ENCODE measurements at places on chromosomes 7 and 10.

DNA sequence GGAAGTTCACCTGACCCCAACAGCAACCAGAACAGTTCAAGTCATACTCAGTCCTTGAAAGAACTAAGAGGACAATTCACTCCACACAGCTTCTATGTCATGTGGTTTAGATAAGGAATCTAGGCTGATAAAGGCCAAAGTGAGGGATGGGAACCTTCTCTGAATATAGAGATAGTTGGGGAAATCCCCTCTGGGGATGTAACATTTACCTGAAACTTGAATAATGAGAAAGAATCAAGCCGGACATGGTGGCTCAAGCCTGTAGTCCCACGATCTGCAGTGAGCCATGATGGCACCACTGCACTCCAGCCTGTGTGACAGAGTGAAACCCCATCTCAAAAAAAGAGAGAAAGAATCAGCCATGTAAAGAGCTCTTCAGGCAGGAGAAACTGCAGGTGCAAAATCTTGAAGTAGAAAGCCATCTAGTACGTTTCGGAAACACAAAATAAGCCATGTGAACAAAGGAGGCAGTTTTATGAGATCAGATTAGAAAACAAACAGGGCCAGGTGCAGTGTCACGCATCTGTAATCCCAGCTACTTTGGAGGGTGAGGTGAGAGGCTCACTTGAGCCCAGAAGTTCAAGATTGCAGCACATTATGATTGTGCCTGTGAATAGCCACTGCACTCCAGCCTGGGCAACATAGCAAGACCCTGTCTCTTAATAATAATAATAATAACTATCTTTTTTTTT lies 4.5 kb upstream of the DNMBP start:
- no peak for DNase-seq

DNA sequence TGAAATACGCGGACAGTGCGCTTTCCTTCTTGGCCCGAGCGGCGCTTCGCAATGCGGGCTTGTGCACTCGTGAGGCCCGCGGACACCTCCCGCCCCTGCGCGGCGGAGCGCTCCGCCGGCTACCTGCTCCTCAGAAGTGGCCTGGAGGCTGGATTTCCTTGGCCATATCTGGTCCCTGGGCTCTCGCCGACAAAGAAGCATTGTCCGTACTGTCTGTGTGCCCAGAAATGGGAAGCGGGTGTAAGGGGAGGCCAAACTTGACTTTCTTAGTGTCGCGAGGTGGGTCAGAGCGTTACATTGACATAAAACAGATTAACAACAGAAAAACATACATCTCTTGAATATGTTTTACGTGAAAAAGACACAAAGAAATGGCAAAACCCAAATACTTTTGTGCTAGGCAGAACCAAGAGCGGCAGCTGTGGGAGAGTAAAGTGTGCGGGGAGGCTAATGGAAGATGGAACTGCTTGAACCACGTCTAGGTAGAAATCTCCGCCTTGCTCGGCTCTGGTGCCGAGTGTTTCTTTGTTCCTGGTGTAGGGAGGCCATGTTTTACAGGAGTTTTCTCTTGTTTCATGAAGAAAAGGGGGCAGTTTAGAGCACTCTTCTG lies 1.4 kb downstream of the LANCL2 start:
- no peak for DNase-seq

DNA sequence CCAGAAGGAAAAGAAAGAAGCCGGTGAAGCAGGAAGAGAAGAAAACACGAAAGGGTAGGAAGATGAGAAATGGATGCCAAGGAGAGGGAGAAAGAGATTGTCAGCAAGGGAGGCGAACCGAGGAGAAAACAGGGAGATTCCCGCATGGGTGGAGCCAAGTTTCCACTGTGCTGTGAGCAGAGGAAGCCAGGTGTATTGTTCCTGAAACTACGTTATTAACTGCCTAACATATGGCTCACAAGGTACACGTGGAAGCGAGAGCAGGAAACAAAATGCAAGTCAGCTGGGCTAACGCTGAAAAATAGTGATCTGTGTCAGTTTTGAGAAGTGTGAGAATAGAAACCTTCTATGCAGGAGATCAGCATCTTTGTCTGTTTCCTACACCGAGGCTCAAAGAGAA lies 20.4 kb upstream of the HIPK2 start:
- no peak for DNase-seq

GRCh38 chr7:55130395-55131141 lies 111.8 kb downstream of the EGFR start:
- no peak for DNase-seq

- peak; percentile 47 for DNase-seq
These were observed 12.3 kb downstream of the OGDH start for GRCh38 chr7:44618753-44619152.

DNA sequence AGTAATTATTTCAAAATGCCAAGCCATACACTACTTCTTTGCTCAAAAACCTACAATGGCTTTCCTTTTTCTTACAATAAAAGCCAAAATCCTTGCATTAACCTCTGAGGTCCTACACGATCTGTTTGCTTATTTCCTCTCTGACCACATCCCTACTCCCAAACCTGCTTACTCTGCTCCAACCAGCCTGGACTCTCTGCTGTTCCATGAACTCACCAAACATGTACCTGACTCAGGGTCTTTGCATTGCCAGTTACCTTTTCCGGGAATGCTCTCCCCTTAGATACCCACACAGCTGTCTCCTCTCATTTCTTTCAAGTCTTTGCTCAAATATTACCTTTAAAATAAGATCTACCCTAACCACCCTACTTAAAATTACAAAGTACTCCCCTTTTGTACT lies 2.3 kb downstream of the ABCB4 start:
- DNase-seq, result no peak

DNA sequence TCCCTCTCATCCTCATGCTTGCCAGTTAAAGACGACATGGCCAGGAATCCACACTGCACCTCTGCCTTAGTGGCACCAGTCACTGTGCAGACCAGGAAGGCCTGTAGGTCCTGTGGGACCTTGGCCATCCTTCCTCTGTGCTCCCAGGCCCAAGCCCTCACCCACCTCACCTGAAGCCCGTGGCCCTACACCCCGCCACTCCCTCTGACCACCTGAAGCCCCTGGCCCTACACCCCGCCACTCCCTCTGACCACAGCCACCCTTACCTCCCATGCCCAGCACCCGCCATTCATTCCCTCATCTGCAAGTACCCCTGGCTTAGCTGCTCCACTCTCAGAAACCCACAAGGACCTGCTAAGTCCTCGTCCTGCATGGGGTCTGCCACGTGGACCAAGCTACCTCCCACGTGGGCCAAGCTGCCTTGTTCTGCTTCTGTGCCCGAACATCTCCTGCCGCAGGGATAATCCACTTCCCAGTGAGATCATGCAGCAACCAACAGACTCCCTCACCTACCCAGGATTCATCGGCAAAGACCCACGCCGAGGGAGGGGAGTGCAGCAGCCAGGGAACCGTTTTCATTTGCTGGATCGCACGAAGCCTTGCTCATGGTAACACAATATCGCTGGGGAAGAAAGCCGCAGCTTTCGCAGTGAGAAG lies 151.2 kb downstream of the TCERG1L start:
- DNase-seq, result no peak

- no peak for DNase-seq
These were observed 262.8 kb downstream of the SLC25A13 start for GRCh38 chr7:96059075-96059474.

DNA sequence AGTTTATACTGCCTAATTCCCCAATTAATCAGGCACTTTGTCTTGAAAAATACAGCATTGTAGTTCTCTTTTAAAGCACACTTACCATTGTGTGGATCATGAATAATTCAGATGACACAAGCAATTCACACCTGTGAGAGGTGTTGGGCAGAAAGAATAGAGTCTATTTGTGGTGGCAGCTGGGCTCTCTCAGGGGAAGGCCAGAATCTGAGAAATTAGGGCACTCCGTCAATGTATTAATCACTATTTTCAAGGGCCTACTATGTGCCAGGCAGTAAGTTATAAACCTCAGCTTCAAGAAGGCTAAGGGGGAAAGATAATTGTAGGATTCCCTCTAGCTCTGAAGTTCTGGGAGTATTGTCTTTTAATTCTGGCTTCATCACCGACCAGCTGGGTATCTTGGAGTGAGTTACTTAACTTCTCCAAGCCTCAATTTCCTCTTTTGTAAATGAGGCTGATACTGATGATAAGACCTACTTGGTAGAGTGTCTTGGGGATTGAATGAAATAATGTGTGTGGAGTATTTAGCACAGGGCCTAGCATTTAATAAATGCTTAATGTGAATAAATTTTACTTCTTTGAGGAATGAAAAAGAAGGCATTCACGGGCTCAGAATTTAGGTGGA lies 2.5 kb downstream of the CHN2 start:
- no peak for DNase-seq

DNA sequence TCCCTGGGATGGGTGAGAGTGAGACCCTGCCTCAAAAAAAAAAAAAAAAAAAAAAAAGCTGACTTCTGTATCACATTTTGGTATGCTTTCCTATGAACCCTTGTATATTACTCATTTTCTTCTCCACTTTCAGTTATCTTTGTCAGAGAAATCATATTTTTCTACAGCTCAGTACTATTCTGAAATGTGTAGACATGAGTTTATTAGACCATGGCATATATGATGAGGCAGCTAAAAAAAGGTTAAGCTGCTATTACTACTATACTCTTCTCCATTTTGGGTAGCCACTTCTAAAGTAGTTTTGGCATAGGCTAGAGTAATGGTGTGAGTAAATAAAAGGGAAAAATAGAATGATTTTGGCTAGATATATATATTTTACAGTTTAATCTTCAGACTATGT lies 53.4 kb downstream of the MLLT10 start:
- no peak for DNase-seq

DNA sequence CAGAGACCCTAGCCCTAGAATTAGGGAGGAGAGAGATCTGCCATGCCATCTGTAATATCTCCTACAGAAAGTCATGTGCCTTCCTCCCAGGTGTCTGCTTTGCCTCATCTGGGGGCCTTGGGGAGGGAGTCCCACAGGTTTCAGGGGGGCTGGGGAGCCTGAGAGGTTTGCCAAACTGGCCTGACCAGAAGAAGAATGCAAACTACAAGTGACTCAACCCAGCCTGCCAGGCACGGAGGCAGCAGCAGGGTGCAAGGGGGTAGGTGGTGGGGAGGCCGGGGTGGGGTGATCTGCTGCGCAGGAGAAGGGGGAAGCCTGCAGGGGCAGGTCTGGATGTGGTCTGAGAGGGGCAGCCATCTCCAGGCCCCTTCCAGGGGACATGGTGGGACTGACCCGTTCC lies 9.6 kb upstream of the TRIM8 start:
- DNase-seq, result no peak

GRCh38 chr10:73588656-73589055 lies 2.5 kb downstream of the USP54 start:
- DNase-seq, result no peak

DNA sequence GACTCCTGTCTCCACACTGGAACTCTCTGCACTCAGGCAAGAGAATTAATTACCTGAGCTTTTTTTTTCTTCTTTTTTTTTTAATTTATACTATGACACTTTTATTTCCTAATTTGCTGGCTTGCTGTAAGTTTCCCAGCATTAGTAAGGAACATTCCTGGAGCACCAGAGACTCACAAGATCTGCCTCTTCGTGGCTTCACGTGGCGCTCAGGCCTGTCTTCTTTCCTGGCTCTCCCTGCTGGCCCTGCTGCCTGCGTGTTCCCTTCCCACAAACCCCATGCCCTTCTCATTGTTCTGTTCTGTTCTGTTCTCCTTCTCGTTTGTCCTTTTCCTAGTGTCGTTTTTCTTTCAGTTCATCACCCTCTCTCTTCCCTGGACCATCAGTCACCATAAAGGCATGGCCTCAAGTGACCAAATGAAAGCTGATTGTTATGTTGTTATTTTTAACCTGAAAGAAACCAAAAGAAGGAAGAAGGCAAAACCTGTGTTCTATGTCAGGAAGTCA lies 591.6 kb upstream of the PFKP start:
- DNase-seq, result no peak

DNA sequence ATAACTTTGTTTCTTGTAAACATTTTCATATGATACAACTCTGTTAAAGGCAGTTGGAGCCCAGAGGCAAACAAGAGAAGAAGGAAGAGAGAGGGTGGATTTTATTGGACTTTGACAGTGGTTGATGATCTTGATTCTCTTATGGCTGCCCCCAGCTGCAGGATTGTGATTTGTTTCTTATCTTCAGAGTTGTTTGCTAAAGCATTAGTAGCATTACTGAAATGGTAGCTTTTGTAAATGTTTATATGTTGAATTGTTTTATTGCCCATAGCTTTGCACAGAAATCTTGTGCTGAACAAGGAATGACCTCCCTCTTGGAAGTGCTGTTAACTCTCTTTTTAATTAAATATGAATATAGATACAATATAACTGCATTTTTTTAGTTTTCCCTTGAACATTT lies 309.4 kb downstream of the AUTS2 start:
- DNase-seq, result no peak

- DNase-seq, result no peak
These were observed 161.1 kb upstream of the ZMIZ1 start for GRCh38 chr10:78907551-78908211.

DNA sequence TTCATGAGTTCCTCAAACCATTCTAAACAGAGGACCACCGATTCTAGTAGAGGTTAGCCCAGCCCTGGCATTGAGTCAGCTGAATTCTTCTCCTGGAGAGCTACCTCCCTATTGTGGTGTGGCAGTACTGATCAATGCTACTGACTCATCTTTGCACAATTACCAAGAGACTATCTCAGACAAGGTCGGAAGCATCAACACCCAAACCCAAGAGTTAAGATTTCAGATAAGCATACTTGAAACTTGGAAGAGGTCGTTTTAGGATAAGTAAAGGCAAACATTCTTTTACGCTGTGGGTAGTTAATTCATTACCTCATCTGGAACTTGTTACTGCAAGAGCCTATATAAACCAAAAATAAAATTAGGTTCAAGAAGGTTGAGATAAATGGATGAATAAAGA lies 154.6 kb upstream of the NRBF2 start:
- no peak for DNase-seq

GRCh38 chr7:158414002-158414401 lies 173.6 kb downstream of the PTPRN2 start:
- no peak for DNase-seq

GRCh38 chr10:88196291-88196690 lies 332.9 kb downstream of the PTEN start:
- DNase-seq, result no peak

GRCh38 chr7:39091774-39092173 lies 114.1 kb downstream of the POU6F2 start:
- DNase-seq, result no peak

- no peak for DNase-seq
These were observed 139.2 kb downstream of the C10orf105 start for GRCh38 chr10:71580415-71580814.

- DNase-seq, result no peak
These were observed 75.4 kb downstream of the ADARB2 start for GRCh38 chr10:1661859-1662437.

Data from suppressor macrophage treated with lipopolysaccharide for 1 hour (primary cell).